ENCODE measurements at places on chromosomes 7 and 10.

GRCh38 chr10:11354823-11355222 is 256.6 kb downstream of the USP6NL start:
- DNase-seq, result no peak

DNA sequence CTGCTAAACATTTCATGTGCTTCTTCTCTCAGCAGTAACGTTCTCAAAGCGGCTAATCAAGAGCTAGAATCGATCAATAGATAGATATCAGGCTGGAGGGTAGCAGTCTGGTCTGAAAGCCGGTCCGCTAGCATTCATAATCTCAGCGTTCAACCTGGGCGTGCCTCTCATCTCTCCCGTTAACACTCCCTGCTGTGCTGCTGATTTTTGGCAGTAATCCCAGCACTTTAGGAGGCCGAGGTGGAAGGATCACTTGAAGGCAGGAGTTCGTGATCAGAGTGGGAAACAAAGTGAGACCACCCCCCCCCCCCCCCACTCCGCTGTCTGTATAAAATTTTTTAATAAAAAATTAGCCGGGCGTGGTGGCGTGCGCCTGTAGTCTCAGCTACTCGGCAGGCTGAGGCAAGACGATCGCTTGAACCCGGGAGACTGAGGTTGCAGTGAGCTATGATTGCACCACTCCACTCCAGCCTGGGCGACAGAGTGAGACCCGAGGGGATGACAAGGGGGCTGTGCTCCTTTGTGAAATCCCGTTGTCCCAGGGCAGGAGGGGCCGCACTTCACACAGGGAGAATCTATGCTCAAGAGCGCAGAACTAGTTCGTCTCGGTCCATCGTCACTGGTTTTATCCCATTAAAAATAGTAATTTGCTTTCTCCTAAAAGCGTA is 624 bp upstream of the CEP55 start:
- DNase-seq, result peak; percentile 4

- DNase-seq, result no peak
These were observed 159.3 kb downstream of the PTPRN2 start for GRCh38 chr7:158428131-158428836.

- DNase-seq, result no peak
These were observed 199.4 kb upstream of the NPVF start for GRCh38 chr7:25427721-25428120.

DNA sequence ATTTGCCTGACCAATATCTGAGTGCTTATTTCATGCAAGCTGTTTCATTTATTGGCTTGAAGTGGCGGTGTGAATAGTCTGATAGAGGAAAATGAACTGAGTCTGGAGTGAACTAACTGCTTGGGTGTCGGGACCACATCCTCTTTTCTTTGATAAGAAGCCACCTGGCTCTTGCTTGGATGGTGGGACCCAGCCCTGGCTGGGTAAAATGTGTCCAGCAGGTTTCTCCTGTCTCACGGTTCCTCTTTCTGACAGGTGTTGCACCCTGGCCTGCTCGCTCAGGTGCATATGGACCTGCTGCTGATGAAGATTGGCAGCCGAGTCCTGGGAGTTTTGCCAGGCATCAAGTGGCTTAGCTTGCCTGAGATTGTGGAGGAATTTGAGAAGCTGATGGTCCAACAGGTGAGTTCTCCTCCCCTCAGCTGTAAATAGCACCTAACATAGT is 1.6 kb downstream of the ADCK2 start:
- DNase-seq, result no peak

DNA sequence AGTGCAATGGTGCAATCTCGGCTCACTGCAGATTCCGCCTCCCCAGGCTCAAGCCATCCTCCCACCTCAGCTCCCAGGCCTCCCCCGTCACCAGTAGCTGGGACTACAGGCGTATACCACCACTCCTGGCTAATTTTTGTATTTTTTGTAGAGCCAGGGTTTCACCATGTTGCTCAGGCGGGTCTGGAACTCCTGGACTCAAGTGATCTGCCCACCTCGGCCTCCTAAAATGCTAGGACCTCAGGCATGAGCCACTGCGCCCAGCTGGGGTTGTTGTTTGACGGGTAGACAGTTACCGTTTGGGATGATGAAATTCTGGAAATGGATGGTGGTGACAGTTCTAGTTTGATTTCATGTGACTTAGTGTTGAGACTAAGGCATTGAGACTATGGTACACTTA is 15.3 kb downstream of the CALML3 start:
- no peak for DNase-seq

DNA sequence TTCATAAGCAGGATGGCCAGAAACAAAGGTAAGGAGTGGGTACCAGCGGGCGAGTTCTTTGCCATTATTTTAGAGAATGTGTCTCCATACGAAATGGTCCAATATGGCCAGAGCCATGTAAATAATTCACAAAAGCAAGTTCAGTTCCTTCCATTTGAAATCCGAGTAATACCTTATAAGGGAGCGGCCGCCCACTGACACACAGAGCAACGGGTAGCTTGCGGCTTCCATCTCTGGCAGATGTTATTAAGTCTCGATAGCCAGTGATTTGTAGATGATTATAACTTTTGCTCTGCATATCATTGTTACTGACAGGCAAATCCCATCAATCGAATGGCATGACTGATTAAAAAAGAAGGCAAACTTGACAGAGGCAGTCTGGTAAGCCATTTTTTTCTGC is 63.2 kb downstream of the GFRA1 start:
- no peak for DNase-seq

DNA sequence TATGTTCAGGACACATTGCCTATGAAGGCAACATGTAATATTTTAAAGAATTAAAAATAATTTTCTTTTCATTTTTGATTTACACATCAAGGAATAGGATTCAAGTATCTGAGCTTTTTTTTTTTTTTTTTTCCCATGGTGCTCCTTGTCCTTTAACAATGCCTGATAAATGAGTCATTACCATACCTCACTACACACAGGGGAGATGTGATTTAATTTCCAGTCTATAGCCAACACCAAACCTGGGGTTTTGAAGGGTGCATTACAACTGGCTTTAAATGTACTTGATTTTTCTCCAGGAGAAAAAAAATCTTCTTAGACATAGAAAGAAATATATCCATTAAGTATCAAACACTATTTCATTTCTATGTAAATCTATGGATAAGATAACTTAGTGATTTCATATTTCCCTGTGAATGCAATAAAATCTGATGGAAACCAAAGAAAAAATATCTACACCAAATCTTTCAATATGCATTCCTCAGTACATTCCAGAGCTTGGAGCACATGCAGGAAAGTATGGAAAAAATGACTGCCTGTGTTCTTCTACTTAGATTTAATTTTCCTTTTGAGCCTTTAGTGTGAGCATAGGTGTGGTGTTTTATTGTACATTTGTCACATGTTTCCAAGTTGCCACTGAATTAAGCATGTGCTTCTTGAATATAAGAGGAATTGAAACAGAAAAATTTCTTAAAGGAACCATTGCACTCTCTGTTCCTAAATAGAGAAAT is 204.8 kb upstream of the MEOX2 start:
- no peak for DNase-seq

GRCh38 chr7:16734148-16734726 is 19.3 kb upstream of the TSPAN13 start:
- DNase-seq, result no peak

DNA sequence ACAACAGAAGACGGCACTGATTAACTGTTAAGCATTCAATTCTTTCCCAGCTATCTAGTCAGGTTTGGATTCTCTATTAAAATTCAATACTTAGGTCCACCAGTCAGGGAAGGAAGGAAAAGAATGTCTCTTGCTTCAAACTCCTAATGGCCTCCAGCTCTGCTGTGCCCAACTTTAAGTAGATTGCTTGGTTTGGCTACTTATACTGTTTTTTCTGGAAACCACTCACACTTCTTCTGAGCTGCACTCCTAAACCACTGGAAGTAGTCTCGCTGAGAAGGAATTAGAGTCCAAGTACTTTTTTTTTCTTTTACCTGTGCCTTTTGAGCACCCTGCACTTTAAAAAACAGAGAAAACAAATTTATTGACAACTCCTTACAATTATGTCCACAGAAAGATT is 26.7 kb upstream of the COL1A2 start:
- no peak for DNase-seq

- no peak for DNase-seq
These were observed 64.2 kb downstream of the CFAP46 start for GRCh38 chr10:132878091-132878729.

GRCh38 chr7:137146012-137146455 is 197.5 kb downstream of the PTN start:
- no peak for DNase-seq

- DNase-seq, result no peak
These were observed 9.6 kb upstream of the PDCD4 start for GRCh38 chr10:110861930-110862649.

GRCh38 chr7:115634633-115635032 is 395.9 kb downstream of the TFEC start:
- DNase-seq, result peak; percentile 22

DNA sequence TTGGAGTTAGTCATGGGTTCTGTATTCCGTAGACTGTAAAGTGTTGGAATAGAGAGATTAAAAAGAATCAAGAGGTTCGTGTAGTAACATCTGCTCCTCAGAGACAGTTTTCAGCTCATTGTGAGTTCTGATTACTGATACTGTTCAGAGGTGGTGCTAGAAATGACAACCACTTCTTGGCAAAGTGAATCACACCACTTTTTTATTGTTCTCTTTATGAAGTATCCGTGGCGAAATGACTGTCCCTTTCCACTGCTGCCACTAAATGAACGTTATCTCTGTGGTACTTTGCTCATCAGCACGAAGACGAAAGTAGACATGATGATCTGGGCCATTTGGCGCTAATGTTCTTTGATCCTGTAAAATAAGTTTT is 860 bp downstream of the RPP30 start:
- DNase-seq, result no peak

GRCh38 chr7:24660546-24660945 is 87.3 kb downstream of the PALS2 start:
- no peak for DNase-seq

GRCh38 chr7:52447581-52448180 is 587.8 kb upstream of the POM121L12 start:
- no peak for DNase-seq

- DNase-seq, result no peak
These were observed 600.2 kb downstream of the DNAJB6 start for GRCh38 chr7:157936976-157937375.
